ENCODE measurements at places on chromosomes 16 and 17.
A peak's percentile ranks its signal among the peaks of the same experiment; 100 is the strongest.

DNA sequence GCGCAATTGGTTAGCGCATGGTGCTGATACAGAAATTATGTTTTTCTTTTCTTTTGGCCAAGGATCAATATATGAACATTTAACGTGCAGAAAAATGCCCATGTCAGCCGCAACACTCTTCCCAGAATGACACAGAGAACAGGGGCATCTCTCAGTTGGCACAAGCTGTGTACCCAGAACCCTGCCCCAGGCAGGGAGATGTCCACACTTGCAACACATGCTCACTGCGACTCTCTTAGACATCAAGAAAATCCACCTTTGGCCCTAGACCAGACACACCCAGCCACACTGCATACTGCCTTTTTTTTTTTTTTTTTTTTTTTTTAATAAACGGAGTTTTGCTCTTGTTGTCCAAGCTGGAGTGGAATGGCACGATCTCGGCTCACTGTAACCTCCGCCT lies 17.0 kb downstream of the PITPNA start:
- no peak for DNase-seq
- H3K4me1 ChIP-seq = peaks cover 8% of the 10 kb centered on the region
- no peaks in the 10 kb centered on the region for H3K27me3 ChIP-seq
- no peak overlapping the region for H3K27ac ChIP-seq
- H3K4me3 ChIP-seq = no peak overlapping the region

DNA sequence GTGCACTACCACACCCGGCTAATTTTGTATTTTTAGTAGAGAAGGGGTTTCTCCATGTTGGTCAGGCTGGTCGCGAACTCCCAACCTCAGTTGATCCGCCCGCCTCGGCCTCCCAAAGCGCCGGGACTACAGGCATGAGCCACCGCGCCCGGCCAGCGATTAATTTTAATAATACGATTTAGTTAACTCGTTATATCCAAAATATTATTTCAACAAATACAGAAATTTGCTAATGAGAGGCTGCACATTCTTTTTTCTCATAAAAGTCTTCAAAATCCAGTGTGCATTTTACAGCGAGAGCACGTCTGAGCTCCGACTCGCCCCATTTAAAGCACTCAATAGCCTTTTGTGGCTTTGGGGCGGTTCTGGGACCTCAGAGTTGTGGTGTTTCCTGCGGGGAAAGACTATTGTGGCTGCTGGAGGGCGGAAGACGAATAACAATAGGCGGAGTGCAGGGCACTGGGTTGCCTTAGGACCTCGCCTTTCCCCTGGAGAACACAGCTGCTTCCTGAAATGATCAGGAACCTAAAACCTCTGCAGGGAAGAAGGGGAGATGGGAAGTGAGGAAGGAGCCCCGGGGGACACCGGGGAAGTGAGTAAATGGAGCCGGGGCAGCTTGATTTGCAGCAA lies 2.9 kb upstream of the ZSCAN10 start:
- no peak for DNase-seq
- H3K4me3 ChIP-seq = peak overlapping the region; percentile 27
- peak overlapping the region; percentile 59 for H3K27ac ChIP-seq
- H3K4me1 ChIP-seq = peaks cover 32% of the 10 kb centered on the region
- no peaks in the 10 kb centered on the region for H3K27me3 ChIP-seq
- no peaks in the 10 kb centered on the region for H3K36me3 ChIP-seq

DNA sequence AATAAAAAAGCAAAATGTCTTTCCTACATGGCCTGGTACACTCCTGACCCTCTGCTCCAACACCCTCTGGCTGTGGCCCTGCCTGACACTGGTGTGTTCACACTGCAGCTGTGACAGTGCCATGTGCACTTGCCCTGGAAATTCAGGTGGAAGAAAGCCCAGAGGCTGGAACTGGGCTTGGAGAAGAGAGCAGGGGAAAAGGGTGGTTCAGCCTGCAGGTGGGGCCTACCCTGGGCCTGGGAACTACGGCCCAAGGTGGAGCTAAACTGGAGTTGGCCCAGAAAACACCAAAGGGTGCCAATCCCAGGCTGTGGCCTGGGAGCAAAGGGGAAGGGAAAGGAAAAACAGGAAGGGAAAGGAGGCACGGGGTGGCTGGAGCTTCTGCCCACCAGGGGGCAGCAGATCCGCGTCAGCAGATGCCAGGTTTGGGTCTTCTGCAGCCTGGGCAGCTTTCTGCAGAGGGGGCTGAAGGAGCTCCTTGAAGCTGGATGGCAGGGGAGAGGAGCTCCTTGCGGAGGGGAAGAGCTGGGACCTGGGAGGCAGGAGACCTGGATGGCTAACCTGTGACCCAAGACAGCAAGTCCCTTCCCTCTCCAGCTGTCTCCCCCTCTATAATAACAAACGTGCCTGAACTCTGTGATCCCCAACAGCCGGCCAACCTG lies 15.4 kb upstream of the CTCF start:
- H3K36me3 ChIP-seq = peaks cover 43% of the 10 kb centered on the region
- H3K4me3 ChIP-seq = no peak overlapping the region
- DNase-seq = peak; percentile 83
- peaks cover 42% of the 10 kb centered on the region for H3K4me1 ChIP-seq
- no peaks in the 10 kb centered on the region for H3K27me3 ChIP-seq
- H3K27ac ChIP-seq = peak overlapping the region; percentile 94

DNA sequence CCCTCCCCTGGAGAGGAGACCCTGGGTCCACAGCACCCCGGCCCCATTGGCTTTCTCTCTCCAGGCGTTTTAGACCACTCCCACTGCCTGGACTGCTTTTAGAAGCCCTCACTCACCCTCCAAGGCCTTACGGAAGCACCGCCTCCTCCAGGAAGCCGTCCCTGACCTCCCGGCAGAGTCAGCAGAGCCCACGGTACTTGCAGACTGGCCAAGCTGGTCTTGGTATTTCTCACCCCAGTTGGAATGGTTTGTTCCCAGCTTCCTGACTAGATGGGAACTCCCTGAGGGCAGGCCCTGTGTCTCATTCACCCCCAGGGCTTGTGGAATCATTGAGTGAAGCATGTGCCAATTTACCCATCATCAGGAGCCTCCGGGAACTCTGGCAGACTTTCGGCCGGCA lies 9.2 kb downstream of the SCGB1C2 start:
- DNase-seq = no peak
- H3K27ac ChIP-seq = no peak overlapping the region
- H3K4me1 ChIP-seq = peaks cover 2% of the 10 kb centered on the region
- no peak overlapping the region for H3K4me3 ChIP-seq
- H3K36me3 ChIP-seq = no peaks in the 10 kb centered on the region
- peaks cover 7% of the 10 kb centered on the region for H3K27me3 ChIP-seq

- no peaks in the 10 kb centered on the region for H3K27me3 ChIP-seq
- H3K4me1 ChIP-seq = peaks cover 69% of the 10 kb centered on the region
- peak; percentile 58 for DNase-seq
Measured at GRCh38 chr17:2195729-2196128, 107.9 kb downstream of the SMG6 start.

- peaks cover 21% of the 10 kb centered on the region for H3K4me1 ChIP-seq
- no peak for DNase-seq
- H3K4me3 ChIP-seq = no peak overlapping the region
- H3K36me3 ChIP-seq = no peaks in the 10 kb centered on the region
Measured at GRCh38 chr16:68779891-68780290, 42.8 kb downstream of the CDH1 start.

GRCh38 chr17:42578282-42578869 lies 847 bp upstream of the PSMC3IP start:
- H3K4me1 ChIP-seq = peaks cover 36% of the 10 kb centered on the region
- DNase-seq = peak; percentile 83
- no peaks in the 10 kb centered on the region for H3K27me3 ChIP-seq
- peaks cover 93% of the 10 kb centered on the region for H3K36me3 ChIP-seq

- DNase-seq = no peak
- no peaks in the 10 kb centered on the region for H3K36me3 ChIP-seq
- no peak overlapping the region for H3K4me3 ChIP-seq
- H3K27ac ChIP-seq = no peak overlapping the region
Measured at GRCh38 chr17:73316919-73317505, 5.2 kb upstream of the CDC42EP4 start.

- peaks cover 12% of the 10 kb centered on the region for H3K4me1 ChIP-seq
- DNase-seq = no peak
- H3K4me3 ChIP-seq = no peak overlapping the region
- H3K36me3 ChIP-seq = peaks cover 89% of the 10 kb centered on the region
Measured at GRCh38 chr16:15613676-15614075, 29.3 kb downstream of the MARF1 start.
